Mammary epithelial cell (primary cell): ENCODE measurements at places on chromosomes 7 and 10. TPM values are rescaled to one million over a fixed set of nuclear protein-coding genes. Genes with fewer than 3 reads are reported as not detected.

The DKK1 gene
- total RNA-seq = 157 and 240 TPM in 2 replicates

- no peak for DNase-seq
Observed at GRCh38 chr7:151377406-151377805, 32.4 kb downstream of the WDR86 start.

- no peak for DNase-seq
Observed at GRCh38 chr10:26417136-26417535, 21.0 kb upstream of the APBB1IP start.

The GLUD1 gene
- total RNA-seq = 167 TPM

GRCh38 chr10:79266084-79266483 lies 81.2 kb upstream of the PPIF start:
- peak; percentile 33 for DNase-seq

The IKZF1 gene
- not detected for total RNA-seq

- no peak for DNase-seq
Observed at GRCh38 chr7:44769376-44769775, 20.7 kb downstream of the ZMIZ2 start.

GRCh38 chr10:49749144-49749543 lies 13.0 kb downstream of the OGDHL start:
- DNase-seq = no peak

- DNase-seq = no peak
Observed at GRCh38 chr10:88165849-88166271, 302.4 kb downstream of the PTEN start.
